ENCODE measurements at places on chromosomes 6 and 20.

DNA sequence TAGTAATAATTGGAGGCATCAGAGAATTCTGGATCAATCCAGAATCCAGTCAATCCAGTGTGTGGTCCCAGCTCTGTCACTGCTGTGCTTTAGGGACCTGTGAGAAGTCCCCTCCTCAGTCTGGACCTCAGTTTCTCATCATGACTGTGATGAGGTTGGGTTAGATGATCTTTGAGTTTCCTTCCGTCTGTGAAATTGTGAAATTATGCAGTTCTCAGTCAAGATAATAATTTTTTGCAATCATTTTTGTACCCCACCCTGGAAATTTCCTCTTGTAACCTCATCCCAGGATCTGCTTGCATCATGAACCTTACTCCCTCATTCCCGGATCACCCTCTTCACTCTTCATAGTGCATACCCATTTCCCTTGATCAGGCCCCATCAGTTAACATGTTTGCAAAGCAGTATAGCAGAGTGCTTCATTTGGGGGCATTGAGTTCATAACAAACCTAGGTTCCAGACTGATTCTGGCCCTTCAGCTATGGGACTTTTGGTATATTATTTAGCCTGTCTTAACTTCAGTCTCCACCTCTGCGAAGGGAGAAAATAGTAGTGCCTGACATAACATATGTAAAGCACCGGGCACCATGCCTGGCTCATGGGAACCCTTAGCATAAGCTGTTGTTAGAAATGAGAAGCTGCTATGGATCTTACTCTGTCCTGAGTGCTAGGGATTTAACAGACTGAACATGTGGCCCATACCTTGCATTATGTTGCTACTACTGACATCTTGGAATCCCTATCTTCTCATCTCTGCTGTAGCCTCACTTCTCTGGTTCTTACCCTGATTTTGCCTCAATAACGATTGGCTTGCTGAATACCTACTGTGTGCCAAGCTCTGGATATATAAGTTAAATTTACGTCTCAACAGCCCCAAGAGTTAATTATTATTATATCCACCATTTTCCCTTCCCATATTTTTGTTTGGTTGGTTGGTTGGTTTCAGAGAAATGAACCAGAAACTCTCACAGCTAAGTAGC lies 1.3 kb downstream of the ZNF76 start:
- no peak for DNase-seq

- DNase-seq = no peak
These were observed 15.1 kb downstream of the GSTA1 start for GRCh38 chr6:52788478-52788877.

DNA sequence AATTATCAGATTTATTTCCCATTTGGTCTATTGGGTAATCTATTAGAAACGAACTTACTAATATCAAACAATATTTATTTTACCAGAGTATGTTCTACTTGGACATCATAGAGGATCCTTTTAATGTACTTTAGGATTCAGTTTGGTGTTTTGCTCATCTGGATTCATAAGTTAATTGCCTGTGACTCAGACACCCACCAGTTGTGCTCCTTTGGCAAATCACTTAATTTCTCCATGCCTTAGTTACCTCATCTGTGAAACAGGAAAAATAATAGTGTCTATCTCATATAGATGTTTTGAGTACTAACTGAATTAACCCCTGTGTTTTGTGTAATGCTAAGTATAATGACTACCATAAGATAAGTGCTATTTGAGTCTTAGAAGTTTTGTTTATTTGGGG lies 292.1 kb downstream of the LAMA2 start:
- DNase-seq = no peak

- no peak for DNase-seq
These were observed 58.7 kb downstream of the ADGB start for GRCh38 chr6:146657432-146657831.

- no peak for DNase-seq
These were observed 292.5 kb upstream of the ZNF337 start for GRCh38 chr20:25989196-25989595.

DNA sequence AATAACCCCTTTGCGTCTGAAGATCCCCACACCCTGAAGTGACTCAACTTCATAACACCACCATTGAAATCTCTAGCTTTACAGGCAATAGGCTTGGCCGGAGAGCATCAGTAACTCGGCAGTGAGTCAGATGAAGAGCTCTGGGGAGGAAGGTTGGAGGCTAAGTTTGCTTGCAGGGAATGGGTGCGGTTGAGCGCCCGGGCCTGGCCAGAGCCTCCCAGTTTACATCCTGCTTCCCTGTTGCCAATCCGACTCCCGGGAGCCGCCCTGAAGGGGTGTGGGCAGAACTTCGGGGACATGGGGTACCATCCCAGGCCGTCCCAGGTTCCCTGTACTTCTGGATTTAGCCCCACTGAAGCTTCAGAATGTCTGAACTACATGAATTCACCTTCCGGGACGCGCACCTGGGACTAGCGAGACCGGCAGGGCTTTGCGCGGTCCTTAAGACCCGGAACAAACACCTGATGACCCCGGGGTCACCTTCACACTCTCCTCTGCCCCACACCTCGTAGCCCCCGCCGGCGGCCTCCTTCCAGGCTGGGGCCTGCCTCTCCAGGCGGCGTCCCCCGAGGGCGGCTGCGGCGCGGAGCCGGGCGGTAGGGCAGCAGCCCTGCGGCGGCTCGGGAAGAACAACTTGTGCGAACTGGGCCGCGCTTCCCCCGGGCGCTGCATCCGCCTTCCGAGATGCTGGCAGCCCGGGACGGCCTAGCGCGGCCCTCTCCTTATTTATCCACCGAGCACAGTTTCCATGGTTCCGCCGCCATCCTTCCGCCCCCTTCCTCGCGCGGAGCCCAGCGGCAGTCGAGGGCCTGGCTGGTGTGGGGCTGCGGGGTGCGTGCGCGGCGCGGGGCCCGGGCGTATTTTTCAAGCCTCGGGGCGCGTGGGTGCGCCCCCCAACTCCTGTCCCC lies 56.6 kb upstream of the RREB1 start:
- peak; percentile 20 for DNase-seq

GRCh38 chr6:43924222-43924702 lies 154.3 kb downstream of the VEGFA start:
- DNase-seq = peak; percentile 30

Data from EL (cell line).